DMS153 (cell line): ENCODE measurements at places on chromosomes 2 and 18.

DNA sequence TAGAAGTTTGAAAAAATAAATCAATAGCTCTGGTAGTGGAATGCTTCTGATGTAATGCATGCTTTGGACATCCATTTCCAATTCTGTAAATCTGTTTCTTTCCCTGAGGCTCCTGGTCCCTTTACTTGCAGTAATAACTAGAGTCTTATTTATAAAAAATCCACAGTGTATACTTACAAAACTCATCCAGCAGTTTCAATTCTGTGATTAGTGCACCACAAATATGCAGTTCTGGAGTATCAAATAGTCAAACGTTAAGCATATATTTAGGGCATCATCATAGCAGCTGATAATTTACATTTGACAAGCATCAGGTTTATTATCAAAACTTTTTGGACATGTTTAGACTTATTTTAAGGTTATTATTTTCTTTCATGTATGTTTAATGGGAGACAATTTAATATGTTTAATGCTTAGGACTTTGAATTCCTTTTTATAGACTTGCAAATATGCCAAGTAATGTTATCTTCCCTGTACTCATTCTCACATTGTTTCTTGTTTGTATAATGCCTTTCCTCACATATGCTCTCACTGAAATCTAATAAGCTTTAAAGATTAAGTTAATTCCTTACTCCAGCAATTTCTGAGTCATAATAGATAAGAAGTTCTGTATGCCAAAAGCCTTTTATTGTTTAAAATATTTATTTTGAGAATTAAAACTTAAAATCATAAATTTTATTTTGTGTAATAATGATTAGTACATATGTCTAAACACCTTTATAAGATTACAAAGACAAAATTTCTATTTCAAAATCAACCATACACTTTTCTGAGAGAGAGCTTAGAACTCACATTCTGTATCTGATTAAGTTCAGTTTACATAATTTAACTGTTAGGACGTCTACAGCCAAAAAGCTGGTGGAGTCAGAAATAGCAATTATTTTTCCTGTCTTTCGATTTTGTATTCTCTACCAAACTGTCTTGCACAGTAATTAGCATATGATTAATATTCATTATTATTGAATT is 341.5 kb upstream of the TMEFF2 start:
- no peak for DNase-seq

DNA sequence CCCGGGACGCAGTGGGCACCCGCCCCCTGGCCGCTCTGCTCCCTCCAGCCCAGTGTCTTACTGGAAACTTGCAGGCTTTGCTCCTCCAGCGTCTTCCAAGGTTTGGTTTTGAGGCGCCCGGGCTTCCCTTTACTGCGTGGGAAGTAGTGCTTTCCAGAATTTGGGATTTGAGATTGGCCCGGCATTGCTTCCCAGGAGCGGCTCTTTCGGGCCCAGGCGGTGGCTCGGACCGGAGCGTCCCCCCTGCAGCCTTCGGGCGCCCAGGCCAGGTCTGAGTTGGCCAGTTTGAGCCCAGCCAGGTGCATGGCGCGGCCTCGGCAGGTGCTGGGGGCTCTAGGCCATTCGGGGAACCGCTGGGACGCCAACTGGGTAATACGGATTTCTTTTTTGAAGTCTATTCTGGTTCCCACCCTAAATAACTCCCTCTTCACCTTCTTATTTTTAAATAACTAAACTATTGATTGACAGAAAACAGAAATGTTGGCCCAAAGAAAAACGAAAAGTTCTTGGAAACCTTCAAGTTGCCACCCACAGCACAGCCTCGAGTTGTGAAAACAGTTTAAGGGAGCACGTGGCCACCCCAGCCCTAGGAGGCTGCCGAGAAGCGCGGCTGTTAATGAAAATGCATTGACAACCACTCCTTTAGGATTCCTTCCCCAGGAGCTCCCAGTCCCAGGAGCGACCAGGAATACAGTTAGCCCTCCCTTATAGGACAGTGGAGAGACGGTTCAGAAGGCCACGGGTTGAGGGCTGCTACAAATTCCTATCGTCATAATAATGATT is 766 bp downstream of the SNTG2 start:
- no peak for DNase-seq

DNA sequence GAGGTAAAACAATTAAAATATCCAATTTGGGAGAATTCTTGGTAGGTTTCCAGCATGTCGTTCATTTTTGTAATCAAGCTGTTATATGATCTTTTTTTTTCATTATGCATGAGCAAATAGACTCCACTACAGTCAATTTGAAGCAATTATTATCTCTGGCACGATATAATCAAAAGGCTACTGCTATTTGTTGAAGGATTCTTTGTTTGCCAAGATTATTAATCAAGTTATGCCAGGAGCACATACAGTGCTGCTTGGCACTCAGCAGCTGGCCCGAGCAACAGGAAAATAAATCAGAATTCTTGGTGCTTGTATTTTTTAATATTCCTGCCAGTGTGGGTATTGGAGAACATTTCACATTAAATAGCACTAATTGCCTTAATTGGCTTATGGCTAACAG is 279.5 kb downstream of the RND3 start:
- no peak for DNase-seq

DNA sequence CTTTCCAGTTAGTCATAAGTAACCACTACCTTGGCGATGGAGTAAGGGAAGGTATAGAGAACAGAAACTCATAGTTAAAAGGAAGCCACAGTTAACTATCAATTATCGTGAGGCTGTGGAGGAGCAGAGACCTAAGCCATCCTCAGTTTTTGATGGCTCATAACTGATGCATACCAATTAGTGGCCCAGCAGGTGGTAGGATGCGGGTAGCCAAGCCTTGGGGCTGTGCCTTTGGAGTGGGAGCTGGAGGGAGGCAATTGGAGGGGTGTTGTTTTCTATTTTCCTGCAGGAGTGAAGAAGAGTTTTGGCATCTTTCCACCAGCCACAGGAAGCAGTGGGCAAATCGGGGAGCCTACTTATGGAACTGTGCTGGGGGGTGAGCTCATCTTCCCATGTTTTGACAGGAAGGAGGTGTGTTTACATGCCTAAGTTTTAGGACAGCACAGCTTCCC is 194.8 kb downstream of the TPGS2 start:
- DNase-seq = no peak

DNA sequence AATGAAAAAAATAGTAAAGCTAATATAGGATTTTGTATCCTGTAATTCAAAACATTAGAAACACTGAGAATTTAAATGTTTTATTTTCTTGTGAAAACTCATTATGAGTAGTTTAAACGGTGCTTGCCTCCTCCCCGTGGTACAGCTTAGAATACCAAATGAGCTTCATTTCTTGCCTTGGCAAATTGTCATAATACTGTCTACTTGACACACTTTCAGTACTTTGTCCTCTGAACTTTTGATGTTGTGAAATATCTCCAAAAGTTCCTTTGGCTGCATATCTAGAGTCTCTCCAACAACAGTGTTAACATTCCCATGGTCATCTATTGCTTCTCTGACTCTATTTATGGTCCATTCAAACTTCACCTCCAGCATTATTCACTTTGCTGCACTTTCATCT is 61.9 kb upstream of the EPB41L5 start:
- DNase-seq = no peak

DNA sequence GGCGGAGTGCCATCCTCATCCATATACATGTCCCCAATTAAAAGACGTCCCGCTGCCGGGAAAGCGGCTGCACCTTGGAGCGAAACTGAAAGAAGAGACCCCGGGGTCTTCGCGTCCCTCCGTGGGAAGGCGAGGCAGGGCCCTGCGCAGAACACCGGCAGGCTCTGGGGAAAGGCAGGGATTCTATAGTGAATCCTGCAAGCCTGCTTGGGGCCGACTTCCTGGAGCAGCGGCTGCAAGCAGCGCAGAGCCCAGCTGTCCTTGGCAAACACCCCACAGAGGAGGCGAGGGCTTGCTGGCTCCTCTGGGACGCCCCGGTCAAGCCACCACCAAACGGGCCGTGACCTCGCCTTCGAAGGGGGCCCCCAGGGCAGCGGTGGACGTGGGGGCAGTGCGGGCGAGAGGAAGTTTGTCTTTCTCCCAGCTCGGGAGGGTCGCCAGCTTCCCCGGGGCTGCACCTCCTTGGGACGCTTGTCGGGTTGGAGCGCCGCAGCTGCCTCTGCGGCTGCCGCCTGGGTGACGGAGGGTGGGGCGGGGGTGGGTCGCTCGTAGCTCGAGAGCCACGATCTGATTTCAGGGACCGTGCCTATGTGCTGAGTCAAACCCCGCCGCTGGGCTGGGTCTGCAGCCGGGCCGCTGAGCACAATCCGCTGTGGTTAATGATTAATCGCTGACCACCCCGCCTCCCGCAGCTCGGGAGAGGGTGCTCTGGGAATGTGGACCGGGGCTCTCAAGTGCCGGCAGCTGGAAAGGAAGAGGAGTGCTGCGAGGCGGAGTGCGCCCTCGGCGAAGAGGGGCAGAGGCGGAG is 486 bp upstream of the GPR39 start:
- DNase-seq = peak; percentile 90

DNA sequence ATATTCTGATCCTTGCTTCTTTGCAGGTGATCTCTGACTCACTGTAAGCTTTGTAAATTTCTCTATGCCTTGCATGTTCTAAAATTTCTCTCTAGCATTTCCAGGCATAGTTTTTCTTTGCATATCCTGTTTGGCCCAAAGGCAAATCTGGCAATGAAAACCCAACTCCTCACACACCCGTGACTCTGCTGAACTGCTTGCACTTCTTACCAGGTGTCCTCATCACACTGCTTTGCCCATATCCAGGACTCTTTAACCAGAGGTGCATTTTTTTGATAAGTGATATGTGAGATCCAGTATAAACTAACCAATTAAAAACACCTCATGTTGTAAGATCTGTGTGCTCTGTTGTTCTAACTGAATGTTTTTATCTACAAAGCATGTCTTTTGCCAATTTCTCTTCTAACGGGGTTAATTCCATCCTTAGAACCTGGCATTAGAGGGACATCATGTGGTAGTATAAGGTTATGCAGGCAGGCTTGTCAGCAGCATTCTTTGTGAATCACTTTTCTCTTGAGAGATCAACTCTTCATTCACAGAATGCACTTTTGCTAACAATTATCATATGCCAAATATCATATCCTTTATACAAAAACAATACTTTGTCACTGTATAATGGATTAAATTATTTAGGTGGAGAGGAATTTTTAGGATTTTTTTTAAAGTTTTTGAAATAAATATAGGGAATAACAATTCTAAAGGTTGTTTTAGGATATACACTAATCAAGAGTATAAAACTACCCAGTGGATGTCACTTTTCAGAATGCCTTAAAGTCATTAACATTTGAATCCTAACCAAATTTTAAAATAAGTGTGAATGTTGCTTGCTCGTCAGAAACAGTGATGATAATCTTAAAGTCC is 20.8 kb upstream of the TMX3 start:
- DNase-seq = peak; percentile 14

- DNase-seq = no peak
Measured at GRCh38 chr2:105885456-105885855, 140.7 kb downstream of the NCK2 start.

- DNase-seq = no peak
Measured at GRCh38 chr2:238509151-238509835, 82.6 kb downstream of the ASB1 start.

DNA sequence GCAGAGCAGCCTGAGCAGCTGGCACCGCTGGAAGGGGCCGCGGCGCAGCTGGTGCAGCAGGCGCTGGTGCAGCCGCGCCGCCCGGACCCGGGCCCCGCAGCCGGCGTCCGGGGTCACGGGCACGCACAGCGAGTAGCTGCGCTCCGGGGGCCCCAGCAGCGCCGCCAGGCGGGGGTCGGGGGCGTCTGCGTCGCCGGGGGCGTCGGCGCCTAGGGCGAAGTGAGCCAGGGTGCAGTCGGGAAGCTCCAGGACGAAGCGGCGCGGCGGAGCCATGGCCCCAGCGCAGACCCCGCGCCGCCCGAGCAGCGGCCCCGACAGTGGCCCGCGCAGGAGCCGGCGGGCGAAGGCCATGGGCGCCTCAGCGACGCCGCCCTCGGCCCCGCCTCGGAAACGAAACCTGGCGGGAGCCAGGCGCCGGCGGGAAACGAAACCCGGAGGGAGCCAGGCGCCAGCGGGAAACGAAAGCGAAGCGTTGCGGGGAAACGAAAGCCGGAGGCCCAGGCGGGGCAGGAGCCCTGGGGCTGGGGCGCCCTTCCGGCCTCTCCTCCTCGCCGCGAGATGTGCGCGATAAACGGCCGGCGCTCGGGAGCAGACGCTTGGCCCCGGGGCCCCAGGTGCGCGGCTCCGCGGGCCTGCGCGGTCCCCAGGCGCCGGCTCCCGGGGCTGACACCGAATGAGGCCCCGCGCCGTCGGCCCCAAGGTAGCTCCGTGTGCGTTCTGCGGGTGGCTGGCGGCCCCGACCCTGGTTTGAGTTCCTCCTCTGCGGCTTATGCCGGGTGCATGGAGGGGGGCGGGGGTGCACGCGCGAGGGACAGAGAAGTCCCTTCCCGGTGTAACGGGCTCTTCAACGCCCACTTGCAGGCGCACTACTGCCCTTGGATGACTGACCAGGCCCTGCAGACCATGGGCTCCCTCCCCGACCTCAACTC is at the start of gene CMPK2:
CMPK2 (minus strand) TSS at position 562 of the 929 bp plus-strand sequence; CDS start at position 351, 211 bp downstream.
- peak; percentile 30 for DNase-seq

GRCh38 chr18:34884436-34884835 is 156.8 kb upstream of the MAPRE2 start:
- no peak for DNase-seq

- DNase-seq = no peak
Measured at GRCh38 chr2:223114170-223114569, 62.2 kb downstream of the KCNE4 start.

DNA sequence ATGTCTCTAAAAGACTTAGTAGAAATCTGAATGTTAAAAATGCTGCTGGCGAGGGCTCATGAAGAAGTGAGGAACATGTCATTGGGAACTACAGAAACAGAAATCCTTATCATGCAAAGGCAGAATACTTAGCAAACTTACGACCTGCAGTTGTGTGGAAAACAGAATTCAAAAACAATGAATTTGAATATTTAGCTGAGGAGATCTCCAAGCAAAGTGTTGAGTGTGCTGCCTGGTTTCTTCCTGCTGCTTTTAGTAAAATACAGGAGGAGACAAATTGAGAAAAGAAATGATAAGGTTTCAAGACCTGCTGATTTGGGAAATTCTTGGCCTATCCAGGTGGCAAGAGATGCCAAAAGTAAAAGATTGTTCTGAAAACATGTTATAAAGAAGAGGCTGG is 38.5 kb downstream of the METTL4 start:
- DNase-seq = no peak

DNA sequence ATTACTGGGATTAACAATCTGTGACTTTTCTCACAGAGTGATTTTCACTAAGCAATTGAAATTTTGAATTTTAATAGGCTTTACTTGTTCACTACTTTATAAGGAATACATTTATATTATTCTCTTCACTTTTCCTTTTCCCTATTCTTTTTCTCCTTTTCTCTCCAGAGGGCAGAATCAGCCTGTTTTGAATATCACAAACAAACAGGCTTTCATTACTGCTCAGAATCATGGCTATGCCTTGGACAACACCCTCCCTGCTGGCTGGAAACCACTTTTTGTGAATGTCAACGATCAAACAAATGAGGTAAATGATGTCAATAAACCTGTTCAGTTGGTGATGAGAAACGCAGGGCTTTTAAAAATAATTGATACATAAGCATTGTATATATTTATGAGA is 35.3 kb downstream of the CPS1 start:
- no peak for DNase-seq

GRCh38 chr2:127015106-127015910 is 91.6 kb downstream of the BIN1 start:
- no peak for DNase-seq

GRCh38 chr18:74496508-74497323 is 553 bp downstream of the CNDP2 start:
- no peak for DNase-seq

GRCh38 chr2:98811766-98812165 is 80.8 kb upstream of the MGAT4A start:
- no peak for DNase-seq

- DNase-seq = no peak
Measured at GRCh38 chr2:9250498-9251153, 44.0 kb downstream of the ASAP2 start.

- DNase-seq = no peak
Measured at GRCh38 chr2:86367499-86367777, 30.0 kb upstream of the REEP1 start.
